ENCODE measurements at places on chromosomes 6 and 20.

- DNase-seq = no peak
Observed at GRCh38 chr6:111361648-111362047, 121.4 kb downstream of the REV3L start.

DNA sequence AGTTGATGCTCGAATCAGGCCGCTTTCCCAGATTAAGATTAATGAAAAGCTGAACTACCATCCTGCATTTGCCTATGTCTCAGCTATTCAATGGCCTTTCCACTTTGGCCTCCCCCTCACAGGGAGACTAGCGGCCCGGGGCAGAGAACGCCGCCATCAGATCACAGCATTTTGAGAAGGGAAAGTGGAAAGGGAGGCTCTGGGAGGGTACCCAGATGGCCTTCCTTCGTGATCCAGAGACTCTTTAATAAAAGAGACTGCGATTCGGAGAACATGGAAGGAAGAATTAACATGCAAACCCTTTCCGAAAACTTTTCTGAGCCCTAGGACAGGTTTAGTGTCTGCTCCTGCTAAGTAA, 533 bp downstream of the MRPS18A start:
- DNase-seq = no peak

GRCh38 chr6:106925948-106926347, 48.6 kb downstream of the CD24 start:
- DNase-seq = no peak

DNA sequence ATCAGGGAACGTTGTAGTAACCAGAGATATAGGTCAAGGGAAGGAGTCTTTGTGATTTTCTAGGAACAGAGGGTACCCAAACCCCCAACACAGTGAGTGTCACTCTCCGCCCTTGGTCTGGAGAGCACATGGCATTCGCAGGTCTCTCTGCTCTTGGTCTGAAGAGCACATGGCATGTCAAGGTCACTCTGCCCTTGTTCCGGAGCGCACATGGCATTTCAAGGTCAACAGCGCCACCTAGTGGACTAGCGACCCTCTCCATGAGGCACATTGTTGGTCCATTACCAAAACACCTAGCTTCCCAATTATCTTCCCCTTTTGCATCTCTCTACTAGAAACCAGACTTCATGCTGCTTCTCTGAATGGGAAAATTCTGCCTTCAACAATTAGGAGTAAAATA, 260.0 kb downstream of the C6orf118 start:
- DNase-seq = no peak

GRCh38 chr20:22909436-22909835, 125.7 kb upstream of the SSTR4 start:
- DNase-seq = no peak

DNA sequence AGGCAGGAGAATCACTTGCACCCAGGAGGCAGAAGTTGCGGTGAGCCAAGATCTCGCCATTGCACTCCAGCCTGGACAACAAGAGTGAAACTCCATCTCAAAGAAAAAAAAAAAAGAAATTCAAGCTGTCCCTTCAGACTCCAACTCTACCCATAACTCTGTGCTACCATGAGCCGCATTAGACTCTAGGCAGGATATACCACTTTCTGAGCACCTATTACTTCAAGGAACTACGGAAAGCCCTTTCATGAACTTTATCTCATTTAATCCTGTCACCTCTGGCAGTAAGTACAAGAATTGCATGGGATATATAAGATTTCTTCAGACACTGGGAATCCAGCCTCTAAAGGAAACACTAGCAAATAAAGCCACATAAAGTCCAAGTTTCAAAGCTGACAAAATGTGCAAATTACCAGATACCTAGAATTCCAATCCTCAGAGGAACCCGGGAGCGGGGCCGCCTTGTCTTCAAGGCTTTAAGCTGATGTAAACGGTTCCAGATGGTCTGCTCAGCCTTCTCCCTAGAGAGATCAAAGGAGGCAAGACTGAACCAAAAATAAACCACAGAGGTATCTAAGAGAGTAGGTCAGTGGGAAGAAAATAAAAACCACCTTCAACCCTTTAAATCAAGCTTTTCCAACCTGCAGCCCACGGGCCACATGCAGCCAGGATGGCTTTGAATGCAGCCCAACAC, 9.4 kb downstream of the CDK5RAP1 start:
- DNase-seq = peak; percentile 67

DNA sequence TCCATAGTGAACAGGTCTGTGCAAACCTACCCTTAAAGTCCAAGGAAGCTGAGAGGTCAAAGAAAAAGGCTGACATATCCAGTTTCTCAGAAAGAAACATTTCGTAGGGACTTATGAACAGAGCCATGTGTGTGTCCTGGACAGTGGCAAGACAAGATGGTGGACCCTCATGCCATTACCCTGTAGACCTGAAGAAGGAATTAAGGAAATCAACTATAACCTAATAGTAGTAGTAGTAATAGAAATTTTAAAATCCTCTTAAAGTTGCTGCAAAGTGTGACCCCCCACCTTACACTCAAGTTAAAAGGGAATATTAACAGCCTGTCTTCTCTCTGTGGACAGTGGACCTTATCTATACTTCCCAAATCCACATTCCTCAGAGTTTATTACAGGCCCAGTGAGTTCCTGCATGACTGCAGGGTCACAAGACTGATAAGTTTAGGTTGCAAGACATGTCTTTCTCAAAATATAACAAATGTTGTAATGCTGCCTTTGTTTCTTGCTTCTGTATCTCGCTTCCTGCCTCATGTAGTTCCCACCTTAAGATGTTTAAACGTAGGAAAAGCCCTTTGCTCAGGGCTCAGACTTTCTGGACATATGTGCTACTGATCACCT, 10.6 kb downstream of the IL22RA2 start:
- DNase-seq = no peak

DNA sequence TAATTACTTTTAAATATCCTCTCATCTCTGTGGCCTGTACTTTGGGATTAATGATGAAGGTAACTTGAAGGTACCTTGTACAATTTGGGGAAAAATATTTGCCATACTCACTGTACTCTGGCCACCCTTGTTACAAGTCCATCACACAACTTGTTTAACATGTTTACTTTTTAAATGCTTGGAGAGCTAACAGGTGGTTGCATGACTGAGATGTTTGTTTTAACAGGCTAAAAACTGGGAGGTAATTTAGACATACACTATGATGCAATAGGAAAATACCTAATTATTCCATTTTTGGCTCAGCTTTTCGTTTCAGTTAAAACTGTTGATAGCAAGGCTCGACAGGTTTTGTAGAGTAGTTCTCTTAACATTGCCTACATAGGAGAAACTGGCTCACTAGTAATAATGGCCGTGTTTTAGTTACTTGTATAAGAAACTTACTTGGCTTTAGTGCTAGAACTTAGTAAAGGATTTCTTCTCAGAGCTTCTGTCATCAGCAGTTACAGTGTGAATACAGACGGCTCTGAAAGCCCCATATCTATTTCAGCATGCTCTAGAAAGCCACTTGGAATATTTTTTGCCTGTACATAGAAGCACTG, 489.8 kb upstream of the SOX4 start:
- no peak for DNase-seq

- DNase-seq = no peak
Observed at GRCh38 chr6:148548749-148549140, 198.1 kb upstream of the UST start.

- peak; percentile 42 for DNase-seq
Observed at GRCh38 chr6:39377539-39377950, 55.0 kb upstream of the KCNK16 start.

GRCh38 chr20:45347936-45348778, at the start of gene SDC4:
Gene SDC4, minus strand, starts transcription at chr20:45348424. Its CDS starts 40 bp downstream, at chr20:45348384.
- DNase-seq = peak; percentile 64

- no peak for DNase-seq
Observed at GRCh38 chr20:48720256-48720985, 107.4 kb downstream of the PREX1 start.

GRCh38 chr20:44738813-44739477, 6.7 kb upstream of the KCNK15 start:
- peak; percentile 81 for DNase-seq

- no peak for DNase-seq
Observed at GRCh38 chr6:129635396-129636130, 74.4 kb downstream of the ARHGAP18 start.

GRCh38 chr6:117446861-117447260, 21.1 kb upstream of the ROS1 start:
- DNase-seq = no peak

DNA sequence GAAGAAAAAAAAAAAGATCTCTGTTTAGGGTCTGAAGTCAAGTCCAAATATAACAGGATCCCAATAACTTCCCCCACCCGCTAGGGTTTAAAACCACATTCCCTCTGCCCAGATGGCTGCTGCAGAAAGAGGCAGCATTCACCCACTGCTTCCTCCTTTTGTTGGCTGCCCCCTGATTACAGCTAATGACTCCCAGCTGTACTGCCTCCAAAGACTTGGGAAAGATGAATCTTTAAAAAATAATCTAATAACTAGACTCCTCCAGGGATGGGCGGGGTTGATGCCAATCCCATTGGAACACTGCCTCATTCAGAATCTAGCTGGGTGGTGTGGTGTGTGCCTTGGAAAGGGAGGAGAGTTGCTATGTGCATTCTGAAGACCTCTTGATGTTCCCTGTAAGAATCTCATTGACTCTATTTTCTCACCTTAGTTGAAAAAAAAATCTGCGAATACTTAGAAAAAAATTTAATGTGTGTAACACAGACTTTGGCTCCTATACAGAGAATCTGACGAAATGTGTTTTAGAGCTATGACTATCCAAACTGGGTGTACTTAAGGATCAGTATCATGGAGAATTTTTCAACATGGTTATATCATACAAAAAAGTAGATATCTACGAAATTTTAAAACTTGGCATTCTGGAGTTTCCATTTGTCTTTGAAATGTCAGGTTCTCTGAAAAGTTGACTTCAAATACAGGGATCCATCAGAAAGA, 174.0 kb downstream of the RNF144B start:
- no peak for DNase-seq

- no peak for DNase-seq
Observed at GRCh38 chr6:84492241-84493165, 265.1 kb upstream of the CEP162 start.

GRCh38 chr20:52031206-52031562, 160.4 kb downstream of the ZFP64 start:
- no peak for DNase-seq

- no peak for DNase-seq
Observed at GRCh38 chr6:5366941-5367340, 105.6 kb downstream of the FARS2 start.

DNA sequence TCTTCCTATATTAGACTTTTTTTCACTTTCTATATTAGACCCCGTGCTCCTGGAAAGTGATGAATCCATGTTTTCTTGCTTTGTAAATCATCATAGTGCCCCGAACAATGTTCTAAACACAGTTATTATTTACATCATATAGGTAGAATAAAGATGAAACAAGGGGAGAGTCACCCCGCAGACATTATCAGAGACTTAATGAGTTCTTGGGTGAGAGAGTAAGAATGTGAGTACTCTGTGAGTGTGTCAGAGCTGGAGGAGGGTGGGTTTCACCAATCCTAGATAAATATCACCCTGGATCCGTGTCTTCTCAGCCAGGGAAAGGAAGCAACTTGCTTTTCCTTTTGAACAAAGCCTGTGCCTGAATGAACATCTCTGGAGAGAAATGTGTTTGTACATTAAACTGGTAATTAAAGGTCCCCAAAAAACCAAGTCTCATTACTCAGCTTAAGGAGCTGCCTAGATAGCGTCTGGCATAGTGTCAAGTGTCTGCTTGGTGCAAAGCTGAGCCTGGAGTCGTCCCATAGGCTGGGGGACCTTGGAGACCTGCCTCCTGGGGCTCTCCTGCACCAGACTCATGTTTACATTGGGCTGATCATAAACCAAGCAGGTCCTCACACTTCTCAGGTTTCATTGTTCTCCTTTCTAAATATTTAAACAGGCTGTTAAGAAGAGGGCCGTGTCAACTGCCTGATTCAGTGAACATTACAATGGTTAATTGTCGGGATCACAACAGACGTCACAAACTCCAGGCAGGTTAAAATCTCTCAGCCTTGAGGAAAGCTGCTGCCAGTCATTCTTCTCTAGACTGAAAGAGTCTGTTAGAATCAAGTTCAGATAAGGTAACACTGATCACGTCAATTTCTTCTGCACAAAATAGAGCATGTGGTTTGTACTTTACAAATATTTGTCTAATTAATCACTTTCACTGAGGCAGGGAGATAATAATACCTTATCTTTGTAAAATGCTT, 179.7 kb upstream of the MYLIP start:
- DNase-seq = no peak

- DNase-seq = no peak
Observed at GRCh38 chr20:33909331-33909921, 84.3 kb upstream of the RALY start.

GRCh38 chr20:37394543-37395409, 48.8 kb downstream of the SRC start:
- no peak for DNase-seq

DNA sequence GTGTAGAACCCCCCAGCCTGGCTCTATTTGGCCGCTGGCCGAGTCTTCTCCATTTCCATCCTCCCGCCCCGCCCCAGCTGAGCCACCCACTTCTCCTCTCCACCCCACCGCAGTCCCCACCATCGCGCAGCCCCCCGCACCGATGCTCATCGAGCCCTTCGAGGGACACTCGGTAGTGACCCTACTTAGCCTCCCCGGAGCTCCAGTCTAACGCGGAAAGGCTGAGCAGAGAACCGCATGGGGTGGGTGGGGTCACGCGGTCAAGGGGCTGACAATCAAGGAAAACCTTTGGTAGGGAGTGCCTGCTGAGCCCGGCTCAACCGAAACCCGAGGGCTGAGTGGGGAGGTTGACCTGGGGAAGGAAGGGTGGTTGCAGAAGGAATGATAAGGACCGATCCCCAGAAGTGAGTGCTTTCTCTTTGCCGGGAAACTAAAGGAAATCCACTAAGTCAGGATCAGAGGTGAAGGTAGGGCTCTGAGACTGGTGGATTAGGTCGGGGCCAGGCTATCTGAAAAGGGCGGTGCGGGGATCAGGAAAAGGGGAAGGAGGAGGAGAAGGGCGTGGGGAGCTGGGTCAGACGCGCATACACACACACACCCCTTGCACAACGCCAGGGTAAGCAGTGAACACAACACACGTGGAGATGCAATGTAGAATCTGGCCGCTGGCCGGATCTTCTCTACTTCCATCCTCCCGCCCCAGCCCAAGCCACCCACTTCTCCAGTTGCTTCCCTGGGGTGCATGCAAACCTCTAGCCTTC, 49.8 kb downstream of the CPXM1 start:
- DNase-seq = no peak

GRCh38 chr6:100338090-100338489, 126.6 kb downstream of the SIM1 start:
- DNase-seq = no peak

DNA sequence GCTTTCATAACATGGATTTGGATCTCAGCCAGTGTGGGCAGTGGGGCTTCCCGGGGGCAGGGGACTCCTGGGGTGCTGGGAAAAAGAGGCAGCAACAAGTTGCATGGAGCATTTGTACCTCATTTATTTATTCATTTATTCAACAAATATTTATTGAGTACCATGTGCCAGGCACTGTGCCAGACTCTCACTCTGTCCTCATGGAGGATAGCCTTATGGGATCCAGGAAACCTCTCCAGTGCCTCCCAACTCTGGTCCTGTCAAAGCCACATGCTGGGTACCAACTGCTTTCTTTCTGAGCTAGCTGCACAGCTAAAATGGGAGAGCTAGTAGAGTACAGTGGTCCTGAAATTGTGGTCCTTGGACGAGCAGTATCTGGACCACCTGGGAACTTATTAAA, 87.8 kb upstream of the EPB41L1 start:
- DNase-seq = no peak

GRCh38 chr6:5481750-5482149, 220.4 kb downstream of the FARS2 start:
- no peak for DNase-seq

Measured in D721Med (cell line).